ENCODE measurements at places on chromosomes 4 and X.

DNA sequence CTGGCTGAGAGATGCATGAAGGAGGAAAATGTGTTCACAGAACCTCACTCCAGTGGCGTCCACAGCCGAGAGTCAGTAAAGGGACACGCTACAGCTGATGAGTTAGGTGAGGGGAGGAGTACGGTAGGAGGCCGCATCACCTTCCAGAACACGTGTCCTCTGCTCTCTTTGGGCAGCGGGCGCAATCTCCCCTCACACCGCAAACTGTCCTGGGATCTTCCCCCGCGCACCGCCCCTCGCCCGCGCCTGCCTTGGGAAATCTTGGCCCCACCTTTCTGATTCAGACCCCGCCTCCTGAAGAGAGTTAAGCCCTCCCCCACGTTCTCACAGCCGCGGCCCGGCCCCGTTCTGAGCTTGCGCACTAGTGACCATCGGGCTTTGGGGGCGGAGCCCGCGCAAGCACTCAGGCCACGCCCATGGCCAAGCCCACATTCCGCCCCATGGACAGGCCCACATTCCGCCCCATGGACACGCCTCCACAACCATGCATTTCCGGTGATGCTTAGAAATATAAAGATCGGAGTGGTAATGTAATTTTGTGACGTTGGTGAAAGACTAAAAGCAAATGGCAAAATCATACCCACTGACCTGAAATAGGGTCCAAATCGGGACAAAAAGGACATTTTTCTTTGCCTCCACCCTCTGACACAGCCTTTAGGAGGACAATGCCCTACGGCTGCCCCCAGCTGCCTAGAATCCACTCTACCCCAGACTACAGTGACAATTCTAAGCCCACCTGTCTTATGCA lies 13.3 kb downstream of the SMIM10 start:
- peak; percentile 87 for DNase-seq

DNA sequence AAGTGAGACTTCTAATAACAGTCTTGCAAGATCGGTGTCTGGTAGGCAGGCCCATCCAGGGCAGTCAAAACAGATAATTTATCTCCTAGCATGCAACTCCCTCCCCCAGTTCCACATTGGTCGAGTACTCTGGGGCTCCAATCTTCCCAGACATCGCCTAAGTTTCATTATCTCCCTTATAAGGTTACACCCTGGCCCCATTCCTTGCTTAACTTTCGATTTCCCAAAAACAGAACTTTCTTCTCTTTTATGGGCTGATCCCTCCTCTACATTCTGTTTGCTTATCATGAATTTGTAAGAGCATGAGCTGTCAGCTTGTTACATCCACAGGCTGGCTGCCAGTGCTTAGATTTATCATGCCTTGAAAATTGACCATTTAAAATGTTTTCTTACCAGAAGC lies 471.3 kb downstream of the TECRL start:
- DNase-seq: no peak

DNA sequence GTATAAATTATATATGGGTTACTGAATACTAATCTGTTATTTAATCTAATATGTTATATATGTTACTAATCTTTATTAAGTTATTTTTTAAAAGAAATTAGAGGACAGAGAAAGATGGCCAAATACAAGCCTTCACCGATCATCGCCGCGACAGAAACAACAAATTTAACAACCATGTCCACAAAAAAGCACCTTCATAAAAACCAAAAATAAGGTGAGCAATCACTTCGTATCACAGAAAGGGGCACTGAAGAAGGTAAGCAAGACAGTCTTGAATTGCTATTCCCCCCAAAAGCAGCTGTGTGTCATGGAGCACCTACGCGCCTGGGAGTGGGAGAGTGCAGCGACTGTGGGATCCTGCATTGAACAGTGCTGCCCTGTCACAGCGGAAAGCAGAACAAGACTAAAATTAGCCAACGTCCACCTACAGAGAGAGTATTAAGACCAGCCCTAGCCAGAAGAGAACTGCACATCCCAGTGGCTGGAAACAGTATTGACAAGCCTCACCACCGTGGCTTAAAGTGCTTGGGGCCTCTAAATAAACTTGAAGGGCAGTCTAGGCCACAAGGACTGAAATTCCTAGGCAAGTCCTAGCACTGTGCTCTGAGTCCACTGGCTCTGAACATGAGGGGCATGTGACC lies 38.5 kb downstream of the LRBA start:
- no peak for DNase-seq

DNA sequence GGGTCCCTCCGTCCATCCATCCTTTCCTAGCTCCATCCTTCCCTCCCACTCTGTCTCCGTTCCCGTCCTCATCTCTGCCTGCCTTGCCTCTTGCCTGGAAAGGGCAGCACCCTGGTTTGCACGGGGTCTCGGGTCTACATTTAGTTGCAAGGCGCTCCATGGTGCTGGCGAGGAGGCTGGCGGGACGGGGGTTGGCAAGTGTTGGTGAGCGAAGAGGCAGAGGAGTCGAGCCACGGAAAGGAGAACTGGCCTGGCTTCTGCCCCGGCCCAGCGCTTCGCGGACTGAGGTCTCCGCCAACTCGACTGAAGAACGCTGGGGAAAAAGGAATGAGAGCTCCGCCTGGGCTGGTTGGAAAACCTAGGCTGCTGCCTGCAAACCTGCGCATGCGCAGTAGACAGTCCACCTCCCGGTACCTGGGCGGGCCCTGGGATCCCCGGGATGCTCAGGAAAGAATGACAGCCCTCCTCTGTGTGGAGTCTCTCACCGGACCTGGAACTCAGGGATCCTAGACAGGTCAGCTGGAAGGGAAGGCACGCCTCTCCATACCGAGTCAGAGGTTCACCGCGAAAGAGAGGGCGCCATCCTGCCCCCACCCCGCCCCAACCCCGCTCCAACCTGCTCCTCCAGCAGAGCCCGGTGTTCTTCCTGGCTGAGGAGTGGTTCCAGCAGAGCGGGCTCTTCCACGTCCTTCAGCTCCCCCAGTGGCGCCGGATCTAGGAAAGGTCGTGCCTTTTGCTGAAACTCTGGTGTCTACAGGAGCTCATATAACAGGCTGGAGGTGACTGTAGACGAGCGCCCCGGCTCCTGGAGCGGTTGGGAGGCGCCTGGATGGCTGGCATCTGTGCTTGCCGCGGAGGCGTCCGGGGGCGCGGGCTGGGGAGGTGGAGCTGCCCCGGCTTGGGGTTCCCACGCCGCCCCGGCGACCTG lies 6.0 kb downstream of the FRG2 start:
- peak; percentile 32 for DNase-seq

DNA sequence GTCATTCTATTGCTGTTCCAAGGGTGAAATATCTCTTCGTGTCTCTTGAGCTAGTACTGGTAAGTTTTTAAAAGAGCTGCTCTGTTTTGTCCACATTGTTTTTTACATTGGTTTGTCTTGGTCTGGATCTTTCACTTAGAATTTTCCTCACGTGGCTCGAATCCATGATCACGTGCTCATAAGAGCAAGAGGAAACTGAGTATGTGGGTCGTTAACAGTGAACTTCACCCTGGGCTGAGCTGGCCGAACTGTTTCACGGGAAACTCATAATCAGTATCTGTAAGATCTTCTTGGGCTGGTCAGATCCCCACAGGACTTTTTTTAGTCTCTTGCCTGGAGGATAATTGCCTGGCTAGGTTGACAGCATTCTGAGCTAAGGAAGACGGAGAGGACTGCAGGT lies 77.8 kb upstream of the HELT start:
- no peak for DNase-seq

- no peak for DNase-seq
These were observed 56.9 kb upstream of the STS start for GRCh38 chrX:7090641-7091040.

DNA sequence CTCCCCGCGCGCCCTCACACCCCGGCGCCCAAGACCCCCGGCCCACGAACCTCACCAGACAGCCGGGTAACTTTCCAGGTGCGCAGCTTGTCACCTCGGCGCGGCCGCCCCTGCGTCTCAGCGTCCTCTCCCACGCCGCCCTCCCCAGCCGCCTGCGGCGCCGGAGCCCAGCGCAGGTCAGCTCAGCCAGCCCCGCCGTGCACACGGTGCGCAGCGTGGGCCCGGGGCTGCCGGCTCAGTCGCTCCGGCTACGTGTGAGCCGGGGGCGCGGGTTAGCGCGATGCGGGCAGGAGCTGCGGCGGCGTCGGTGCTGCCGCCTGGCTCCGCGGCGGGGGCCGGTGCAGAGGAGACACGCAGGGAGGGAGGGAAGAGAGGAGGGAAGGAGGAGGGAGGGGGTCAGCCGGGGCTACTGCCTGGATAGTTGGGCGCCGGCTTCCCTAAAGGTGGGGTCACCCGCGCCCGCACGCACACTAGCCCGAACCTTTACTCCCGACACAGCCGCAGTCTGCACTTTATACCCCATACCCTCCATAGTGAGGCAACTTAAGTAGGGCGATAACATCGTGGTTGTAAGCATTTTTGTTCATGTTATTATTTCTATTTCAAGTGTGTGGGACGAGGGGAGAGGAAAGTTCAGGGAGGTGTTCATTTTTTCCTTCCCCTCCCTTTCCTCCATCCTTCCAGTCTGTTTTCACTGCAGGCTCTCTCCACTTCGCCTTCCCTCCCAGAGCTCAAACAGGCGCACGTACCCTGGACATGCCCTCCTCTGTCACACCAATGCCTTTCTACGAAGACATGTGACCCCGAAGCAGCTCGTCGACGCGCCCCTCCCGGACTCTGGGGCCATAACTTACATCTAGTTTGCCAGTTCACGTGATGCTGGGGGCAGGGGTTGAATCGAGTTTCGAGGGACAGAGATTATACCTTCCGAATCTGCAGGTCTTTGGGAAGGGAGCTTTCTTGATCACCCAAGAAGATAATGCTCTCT lies at the start of gene PRKG2:
Gene PRKG2 (minus strand): TSS at position 342 of the 988 bp plus-strand sequence. CDS start 10,175 bp downstream, outside the sequence.
- no peak for DNase-seq

- DNase-seq: no peak
These were observed 154.6 kb downstream of the GUCY2F start for GRCh38 chrX:109327251-109327650.

DNA sequence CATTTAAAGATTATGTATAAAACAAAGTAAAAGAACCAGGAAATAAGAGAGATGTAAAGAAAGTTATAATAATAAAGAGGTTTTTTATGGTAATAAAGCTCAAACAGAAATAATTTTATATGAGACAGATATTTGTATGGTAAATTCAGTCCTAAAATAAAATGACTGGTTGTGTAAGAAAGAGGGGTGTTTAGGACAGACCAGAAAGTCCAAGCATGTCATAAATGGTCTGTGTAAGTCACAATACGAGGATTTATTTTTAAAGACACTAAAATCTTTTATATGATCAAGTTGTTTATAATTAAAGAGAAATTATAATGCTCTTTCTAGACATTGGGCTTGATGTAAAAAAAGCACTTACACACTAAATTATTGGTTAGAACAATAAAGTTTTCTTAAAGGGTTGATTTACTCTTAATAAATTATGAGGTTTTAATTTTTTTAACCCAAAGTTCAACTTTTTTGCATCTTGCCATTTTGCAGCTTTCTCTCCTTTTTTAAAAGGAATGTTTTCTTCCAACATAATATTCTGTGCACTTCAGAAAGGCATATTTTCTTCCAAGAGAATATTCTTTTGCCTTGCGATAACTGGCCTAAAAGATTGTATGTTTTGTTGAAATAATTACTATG lies 61.9 kb upstream of the TCEAL2 start:
- DNase-seq: no peak

DNA sequence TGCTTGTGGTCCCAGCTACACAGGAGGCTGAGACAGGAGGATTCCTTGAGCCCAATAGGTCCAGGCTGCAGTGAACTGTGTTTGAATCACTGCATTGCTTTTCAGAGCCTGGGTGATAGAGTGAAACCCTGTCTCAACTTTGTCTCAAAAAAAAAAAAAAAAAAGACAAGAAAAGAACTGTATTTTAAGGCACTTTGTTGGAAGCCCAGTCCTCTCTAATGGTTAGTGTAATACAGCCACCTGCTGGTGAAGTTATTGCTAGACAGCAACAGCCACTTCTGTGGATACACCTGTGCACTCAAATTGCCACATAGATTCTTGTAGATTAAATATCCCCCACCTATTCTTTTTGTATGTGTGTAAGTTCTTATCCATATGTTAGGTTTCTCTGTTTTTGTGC lies 10.1 kb upstream of the FGG start:
- no peak for DNase-seq

GRCh38 chr4:38894322-38894982 lies 26.8 kb downstream of the FAM114A1 start:
- no peak for DNase-seq

GRCh38 chr4:168871632-168872031 lies 138.4 kb downstream of the CBR4 start:
- no peak for DNase-seq

- DNase-seq: no peak
These were observed 122.6 kb downstream of the SLC4A4 start for GRCh38 chr4:71461422-71461821.
